Renal cortex interstitium (tissue), 15 donors: ENCODE measurements at places on chromosomes 3 and 15.

GRCh38 chr3:32778389-32778788, 39.4 kb upstream of the TRIM71 start:
- DNase-seq = no peak

- no peak for DNase-seq
Measured at GRCh38 chr15:34241376-34242330, 16.8 kb downstream of the EMC4 start.

- peak; percentile 63 for DNase-seq
Measured at GRCh38 chr3:124887177-124887931, at the start of gene ITGB5. Gene ITGB5 (minus strand): TSS chr3:124887365. CDS start chr3:124887000, 365 bp downstream.

GRCh38 chr3:56355570-56356185, 112.6 kb downstream of the ERC2 start:
- no peak for DNase-seq

DNA sequence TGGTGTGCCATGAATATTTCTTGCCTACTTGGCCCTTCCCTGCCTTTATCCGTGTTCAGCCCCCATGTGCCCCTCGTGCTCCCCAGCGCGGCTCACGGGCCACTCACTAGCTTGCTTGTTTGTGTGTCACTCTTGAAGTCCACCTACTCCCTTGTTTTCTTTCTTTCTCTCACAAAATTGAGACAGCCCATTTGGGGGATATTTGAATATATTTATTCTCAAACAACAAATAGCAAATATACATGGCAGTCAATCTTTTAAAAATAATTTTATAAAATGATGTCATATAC, 82.2 kb downstream of the PLXNA1 start:
- no peak for DNase-seq

- no peak for DNase-seq
Measured at GRCh38 chr15:45794304-45794703, 159.5 kb downstream of the SQOR start.

- DNase-seq = no peak
Measured at GRCh38 chr3:186517218-186517617, 27.0 kb downstream of the CRYGS start.

DNA sequence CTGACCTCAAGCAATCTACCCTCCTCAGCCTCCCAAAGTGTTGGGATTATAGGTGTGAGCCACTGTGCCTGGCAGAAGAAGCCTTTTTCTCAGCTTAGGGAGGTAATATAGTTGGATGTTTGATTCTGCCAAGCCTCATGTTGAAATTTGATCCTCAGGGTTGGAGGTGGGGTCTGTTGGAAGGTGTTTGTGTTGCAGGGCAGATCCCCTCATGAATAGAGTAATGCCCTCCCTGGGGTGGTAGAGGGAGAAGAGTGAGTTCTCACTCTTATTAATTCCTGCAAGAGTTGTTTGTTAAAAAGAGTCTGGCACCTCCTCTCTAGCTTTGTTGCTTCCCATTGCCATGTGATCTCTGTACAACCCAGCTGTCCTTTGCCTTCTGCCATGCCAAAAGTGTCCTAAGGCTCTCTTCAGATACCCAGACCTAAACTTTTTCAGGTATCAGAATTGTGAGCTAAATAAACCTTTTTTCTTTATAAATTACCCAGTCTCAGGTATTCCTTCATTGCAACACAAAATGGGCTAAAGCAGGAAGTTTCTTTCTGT, 16.4 kb downstream of the NECTIN3 start:
- no peak for DNase-seq

DNA sequence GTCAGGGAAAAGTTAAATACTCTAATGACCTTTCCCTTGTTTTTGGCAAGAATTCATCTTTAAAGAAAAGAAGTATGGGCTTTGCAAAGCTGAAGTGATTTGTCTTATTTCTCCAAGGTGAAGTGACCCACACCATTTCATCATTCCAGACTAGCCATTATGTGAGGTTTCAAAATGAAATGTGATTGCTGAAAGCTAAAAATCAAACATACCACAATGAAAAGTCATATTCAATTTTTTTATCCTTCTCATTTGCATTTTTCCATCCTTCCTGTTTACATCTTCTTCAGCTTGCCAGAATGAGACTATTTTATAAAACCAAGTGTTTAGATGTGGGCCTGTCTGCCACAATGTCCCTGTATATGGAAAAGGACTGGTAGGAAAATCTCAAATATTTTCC, 142.3 kb upstream of the STRIT1 start:
- DNase-seq = no peak

DNA sequence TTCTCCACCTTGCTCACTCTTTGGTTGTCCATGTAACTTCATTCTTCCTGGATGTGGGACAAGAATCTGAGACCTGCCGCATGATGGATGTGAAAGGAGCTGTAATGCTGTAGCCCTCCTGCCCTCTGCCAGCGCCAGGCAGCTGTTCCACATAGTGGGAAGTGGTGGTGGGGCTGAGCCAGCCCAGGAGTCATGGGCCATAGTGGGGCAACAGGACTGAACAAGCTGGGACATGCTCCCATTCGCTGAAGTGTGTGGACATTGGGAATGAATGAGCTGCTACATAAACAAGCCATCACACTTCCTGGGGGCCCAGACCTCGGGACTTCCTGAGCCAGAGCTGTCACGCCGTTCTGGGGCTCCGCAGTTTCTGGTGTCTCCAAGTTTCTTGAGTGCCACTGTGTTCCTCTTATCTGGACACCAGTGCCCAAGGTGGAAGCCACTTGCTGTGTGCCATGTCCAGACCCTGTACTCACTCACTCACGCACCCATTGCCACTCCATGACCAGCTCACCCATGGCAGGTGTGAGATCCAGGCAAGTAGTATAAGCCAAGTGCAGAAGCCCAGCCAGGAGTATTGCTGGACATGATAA, 624.3 kb upstream of the EPHA6 start:
- DNase-seq = no peak

DNA sequence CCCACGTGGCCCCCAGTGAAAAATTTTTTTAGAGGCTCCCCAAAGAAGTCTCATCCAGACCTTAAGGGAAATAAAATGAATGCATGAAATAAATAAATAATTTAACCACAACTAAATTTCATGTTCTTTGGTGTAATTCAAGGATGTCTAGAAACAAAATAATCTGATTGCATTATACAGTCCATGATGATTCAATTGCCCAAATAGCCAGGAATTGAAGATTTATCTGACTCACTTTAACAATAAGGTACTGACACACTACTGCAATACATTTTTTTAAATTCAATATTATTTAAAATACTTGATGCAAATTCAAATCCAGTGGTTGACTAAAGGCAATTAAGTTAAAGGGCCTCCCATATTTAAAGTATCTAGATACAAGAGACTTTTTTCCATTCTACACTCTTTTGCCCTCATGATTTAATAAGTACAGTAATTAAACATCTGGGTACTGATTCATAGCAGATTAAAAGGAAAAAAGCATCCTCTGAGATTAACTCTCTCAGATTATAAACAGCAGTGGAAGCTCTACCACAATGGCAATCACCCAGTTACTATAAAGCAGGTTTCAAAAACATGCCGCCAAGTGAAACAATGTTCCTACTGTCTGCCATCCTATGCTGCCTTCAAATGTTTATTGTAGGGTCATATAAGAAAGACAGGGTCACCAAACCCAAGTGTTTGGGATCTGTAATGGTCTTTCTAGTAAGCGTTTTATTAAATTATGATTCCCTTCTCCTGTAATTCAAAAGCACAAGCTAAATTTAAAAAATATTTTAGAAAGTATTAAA, 9.9 kb downstream of the UQCC5 start:
- DNase-seq = no peak

DNA sequence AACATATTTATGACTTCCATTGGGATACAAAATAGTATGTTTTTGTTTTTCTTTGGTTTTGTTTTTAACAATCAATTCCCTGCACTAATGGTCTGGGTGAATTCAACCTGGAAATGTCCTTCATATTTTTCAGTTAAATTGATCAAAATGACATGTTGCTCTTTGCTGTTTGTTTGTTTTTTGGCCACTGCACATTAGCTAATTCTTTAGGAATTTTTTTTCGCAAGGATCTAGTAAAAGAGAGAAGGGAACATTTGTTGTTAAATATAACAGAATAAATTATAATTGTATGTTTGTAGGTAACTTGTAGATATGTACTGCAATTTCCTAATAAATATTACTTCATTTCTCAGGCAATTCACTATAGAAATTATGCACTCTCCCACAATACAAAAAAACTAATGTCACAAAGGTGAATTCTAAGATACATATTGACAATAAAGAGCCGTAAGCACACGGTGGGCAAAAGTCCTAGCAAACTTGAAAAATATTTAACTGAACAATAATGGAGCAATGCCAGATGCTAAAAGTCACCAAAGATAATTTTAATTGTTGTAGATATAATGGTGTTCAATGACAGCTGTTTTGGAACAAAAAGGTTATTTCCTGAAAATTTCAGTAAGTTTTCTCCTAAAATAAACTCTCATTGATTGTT, 21.4 kb upstream of the PPARG start:
- no peak for DNase-seq

DNA sequence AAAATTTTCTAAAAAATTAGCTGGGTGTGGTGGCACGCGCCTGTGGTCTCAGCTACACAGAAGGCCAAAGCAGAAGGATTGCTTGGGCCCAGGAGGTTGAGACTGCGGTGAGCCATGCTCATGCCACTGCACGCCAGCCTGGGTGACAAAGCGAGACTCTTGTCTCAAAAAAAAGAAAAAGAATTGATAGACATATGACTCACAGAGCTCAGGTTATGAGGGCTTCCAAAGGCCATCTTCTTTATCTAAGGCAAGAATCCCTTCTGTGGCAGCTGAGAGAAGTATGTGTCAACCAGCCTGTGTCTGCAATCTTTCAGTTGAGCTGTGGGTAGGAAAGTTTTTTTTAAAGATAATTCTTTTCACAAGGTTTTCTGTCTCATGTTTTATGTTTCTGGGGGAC, 53.9 kb downstream of the MRPS25 start:
- no peak for DNase-seq

DNA sequence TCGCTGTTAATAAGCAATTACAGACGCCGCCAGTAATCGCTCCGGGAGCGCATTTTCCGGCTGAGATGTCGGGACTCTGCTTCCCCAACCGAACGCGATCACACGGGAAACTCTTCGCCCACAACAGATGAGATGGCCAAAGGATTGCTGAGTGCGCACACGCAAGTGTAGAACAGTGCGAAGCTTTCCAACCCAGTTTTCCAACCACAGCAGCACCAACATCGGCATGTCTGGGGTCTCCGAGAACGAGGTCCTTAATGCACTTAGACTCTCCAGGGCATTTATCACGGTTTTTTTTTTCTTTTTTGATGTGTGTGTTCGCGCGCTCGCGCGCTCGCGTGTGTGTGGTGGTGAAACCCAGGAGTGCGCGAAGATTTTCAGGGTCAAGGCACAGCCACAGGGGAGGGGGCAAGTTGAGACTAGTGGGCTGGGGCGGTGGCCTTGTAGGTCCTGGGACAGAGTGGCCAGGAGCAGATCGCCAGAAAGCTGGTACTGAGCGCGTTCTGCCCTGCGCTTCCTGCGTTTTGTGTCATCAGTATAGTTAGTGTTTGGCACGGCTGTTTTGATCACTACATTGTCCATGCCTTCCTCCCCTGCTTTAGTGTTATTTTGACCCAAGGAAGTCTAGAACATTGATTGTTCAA, 1.8 kb upstream of the EOMES start:
- DNase-seq = no peak

GRCh38 chr3:53188136-53188685, 27.2 kb downstream of the PRKCD start:
- DNase-seq = no peak

DNA sequence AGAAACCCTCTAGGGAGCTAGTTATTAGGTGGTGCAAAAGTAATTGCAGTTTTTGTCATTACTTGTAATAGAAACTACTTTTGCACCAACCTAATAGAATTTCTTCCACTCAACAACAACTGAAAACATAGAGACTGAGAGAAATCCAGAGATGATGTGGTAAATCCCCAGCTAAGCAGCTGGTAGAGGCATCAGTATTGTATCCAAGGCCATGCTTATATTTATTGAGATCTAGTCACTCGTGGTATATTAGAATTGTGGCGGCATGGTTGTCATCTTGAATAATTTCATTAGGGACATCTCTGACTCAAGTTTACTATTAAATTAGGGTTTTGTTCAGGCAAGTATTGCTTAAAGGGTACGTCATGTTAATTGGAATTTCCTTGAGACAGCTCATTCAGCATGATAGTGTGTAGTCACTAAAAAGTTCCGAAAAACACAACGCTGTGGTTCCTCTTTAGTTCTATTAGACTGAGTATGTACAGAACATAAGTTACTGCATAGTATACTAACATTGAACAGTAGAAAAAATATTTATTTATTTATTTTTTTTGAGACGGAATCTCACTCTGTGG, 35.3 kb downstream of the PAK2 start:
- DNase-seq = no peak

DNA sequence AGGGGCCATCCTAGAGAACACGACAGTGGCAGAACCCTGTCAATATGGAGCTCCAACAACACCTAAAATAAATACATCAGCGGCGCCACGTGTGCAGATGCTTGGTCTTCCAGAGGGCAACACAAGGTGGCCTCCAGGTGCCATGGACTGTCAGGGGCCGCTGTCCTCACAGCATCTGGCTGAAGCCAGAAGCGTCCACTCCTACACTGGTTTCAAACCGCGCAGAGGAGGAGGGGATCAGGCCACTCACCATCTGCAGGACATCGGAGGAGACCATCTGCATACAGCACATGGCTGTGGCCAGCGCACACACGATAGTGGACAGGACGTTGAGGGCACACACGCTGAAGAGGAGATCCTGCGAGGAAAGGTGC, 118.2 kb downstream of the NSMCE3 start:
- no peak for DNase-seq

DNA sequence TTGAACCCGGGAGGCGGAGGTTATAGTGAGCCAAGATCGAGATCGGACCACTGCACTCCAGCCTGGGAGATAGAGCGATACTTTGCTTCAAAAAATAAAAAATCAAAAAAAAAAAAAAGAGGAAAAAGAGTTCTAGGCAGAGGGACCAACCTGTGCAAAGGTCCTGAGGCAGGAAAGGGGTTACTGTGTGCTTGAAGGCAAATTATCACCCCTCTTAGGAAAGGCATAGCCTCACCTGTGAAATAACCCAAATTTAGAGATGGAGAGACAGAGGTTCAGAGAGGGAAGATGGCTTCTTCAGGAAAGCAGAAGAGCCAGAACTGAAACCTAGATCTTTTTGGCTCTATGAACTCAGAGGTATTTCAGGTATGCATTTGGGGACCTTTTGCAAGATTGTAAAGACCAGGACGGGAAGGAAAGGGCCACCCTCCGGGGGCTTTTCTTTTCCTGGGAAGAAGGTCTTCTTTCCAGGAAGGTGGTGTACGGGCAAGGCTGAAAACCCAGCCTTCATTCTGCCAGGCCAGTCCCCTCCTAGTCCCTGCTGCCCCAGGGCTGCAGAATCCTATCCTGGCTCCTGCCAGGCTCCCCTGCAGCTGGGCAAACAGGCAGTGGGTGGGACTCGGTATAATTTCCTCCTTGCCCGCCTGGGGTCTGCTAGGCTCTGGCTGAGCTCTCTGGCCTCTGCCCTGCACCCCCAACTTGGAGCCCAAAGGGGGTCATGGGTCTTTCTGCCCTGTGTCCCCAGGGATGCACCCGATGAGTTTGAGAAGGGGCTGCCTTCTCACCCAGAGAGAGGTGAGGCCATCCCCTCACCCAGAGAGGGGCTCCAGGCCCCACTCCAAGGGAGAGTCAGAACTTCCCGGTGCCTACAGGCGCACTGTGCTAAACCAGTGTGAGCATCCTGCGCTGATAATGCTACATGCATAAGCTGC, 14.4 kb upstream of the CSK start:
- no peak for DNase-seq
